ENCODE measurements at places on chromosomes 7 and 10. TPM values are rescaled to one million over a fixed set of nuclear protein-coding genes. Genes with fewer than 3 reads are reported as not detected.

Gene AP3M1
- total RNA-seq = 52.9 TPM

GRCh38 chr10:58588673-58589265, 76.1 kb downstream of the BICC1 start:
- DNase-seq = no peak

Gene ADK
- 38.1 TPM for total RNA-seq

GRCh38 chr7:138699661-138700060, 1.5 kb downstream of the SVOPL start:
- DNase-seq = no peak

Gene SP4
- total RNA-seq = 11.4 TPM

GRCh38 chr10:96374639-96374984, 15.8 kb upstream of the OPALIN start:
- DNase-seq = no peak

DNA sequence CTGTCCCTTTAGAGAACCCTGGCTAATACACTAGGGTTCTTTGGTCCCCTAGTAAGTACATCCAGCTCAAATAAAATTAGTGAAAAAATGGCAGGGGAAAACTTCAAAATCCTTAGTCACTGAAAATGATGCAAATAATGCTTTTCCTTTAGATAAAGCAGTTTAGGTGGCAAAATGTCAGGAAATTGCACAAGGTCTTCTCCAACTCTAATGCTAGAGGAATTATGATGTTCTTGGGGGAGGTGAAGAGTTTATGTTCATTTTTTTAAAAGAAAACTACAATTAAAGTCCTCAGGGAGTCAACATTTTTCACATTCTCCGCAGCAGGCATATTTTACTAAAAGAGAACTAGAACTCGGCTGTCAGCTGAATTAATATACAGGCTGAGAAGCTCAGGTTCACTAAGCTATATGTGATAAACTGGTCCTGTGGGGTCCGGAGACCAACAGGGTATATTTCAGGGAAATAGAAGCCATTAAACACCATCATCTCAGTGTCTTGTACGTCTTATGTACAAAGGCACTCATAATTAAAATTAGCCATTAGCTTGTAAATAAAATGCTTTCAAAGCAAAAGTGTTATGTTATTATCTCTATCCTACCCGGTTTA, 1164.7 kb upstream of the AUTS2 start:
- no peak for DNase-seq
